A549 treated with Mapracorat at 1 μM for 4 hours (cell line): ENCODE measurements at places on chromosomes 3 and 15. TPM values are rescaled to one million over a fixed set of nuclear protein-coding genes. Genes with fewer than 3 reads are reported as not detected.

The CADM2 gene
- total RNA-seq: 0.11 to 0.57 TPM (median 0.28 TPM) in 5 replicates

The EPHB3 gene
- 0.24 to 0.46 TPM (median 0.29 TPM) in 5 replicates for total RNA-seq

The ULK4 gene
- 4.4 to 8.7 TPM (median 6.1 TPM) in 5 replicates for total RNA-seq

The CYP11A1 gene
- total RNA-seq: not detected in 5 replicates

The EPB42 gene
- not detected in 5 replicates for total RNA-seq

The MAGEL2 gene
- not detected in 5 replicates for total RNA-seq

The SLC28A1 gene
- 0.06 TPM in 2 of 5 replicates, not detected in the others for total RNA-seq

The CTXN2 gene
- not detected in 5 replicates for total RNA-seq

The HGD gene
- 15.0 to 22.1 TPM (median 16.0 TPM) in 5 replicates for total RNA-seq
